Dermis lymphatic vessel endothelial cell (primary cell): ENCODE measurements at places on chromosomes 2 and 18. TPM values are rescaled to one million over a fixed set of nuclear protein-coding genes. Genes with fewer than 3 reads are reported as not detected.

COL5A2 gene
- total RNA-seq = 18.8 and 24.2 TPM in 2 replicates

RFX8 gene
- 0.11 and 0.17 TPM in 2 replicates for total RNA-seq

POTEC gene
- not detected in 2 replicates for total RNA-seq

SLC38A11 gene
- not detected in 2 replicates for total RNA-seq

FAM228A gene
- 0.09 and 0.43 TPM in 2 replicates for total RNA-seq

MEIS1 gene
- 3.5 and 5.8 TPM in 2 replicates for total RNA-seq

NCKAP5 gene
- 0.09 and 0.11 TPM in 2 replicates for total RNA-seq

UPP2 gene
- total RNA-seq = not detected in 2 replicates

BOLL gene
- not detected in 2 replicates for total RNA-seq

TET3 gene
- total RNA-seq = 4.4 and 5.2 TPM in 2 replicates

DPP10 gene
- under 0.01 and 0.33 TPM in 2 replicates for total RNA-seq

C2orf72 gene
- under 0.01 and 7.6 TPM in 2 replicates for total RNA-seq

ABCG8 gene
- not detected in 2 replicates for total RNA-seq

ZNF514 gene
- 8.3 and 14.6 TPM in 2 replicates for total RNA-seq

PLA2R1 gene
- 22.3 and 30.3 TPM in 2 replicates for total RNA-seq

QPCT gene
- 0.26 and 0.43 TPM in 2 replicates for total RNA-seq

SMYD1 gene
- not detected in 2 replicates for total RNA-seq

EGR4 gene
- total RNA-seq = under 0.01 TPM in 1 of 2 replicates, not detected in the other

KATNAL2 gene
- total RNA-seq = 0.86 and 1.1 TPM in 2 replicates

OR6B2 gene
- not detected in 2 replicates for total RNA-seq

MYOM1 gene
- 0.43 and 2.4 TPM in 2 replicates for total RNA-seq

SCN2A gene
- total RNA-seq = under 0.01 TPM in 1 of 2 replicates, not detected in the other

CD8B2 gene
- total RNA-seq = not detected in 2 replicates

PRKAG3 gene
- not detected in 2 replicates for total RNA-seq

ADAM23 gene
- total RNA-seq = 0.22 and 0.69 TPM in 2 replicates

SERPINB11 gene
- total RNA-seq = not detected in 2 replicates

ZAP70 gene
- 0.11 and 0.34 TPM in 2 replicates for total RNA-seq

REEP1 gene
- 17.7 and 22.9 TPM in 2 replicates for total RNA-seq

CCDC85A gene
- 0.69 and 1.5 TPM in 2 replicates for total RNA-seq

ICA1L gene
- total RNA-seq = 0.98 and 2.2 TPM in 2 replicates

PASK gene
- 5.9 and 27.3 TPM in 2 replicates for total RNA-seq

CYBRD1 gene
- total RNA-seq = 20.2 and 24.5 TPM in 2 replicates

MXD1 gene
- 3.5 and 5.1 TPM in 2 replicates for total RNA-seq

FSHR gene
- total RNA-seq = not detected in 2 replicates

SP140 gene
- 0.17 TPM in 1 of 2 replicates, not detected in the other for total RNA-seq

VAMP5 gene
- total RNA-seq = 89.0 and 119 TPM in 2 replicates

PSMA8 gene
- not detected in 2 replicates for total RNA-seq

ASB18 gene
- not detected in 2 replicates for total RNA-seq

DLX2 gene
- under 0.01 TPM in 1 of 2 replicates, not detected in the other for total RNA-seq

RFTN2 gene
- total RNA-seq = 7.3 and 14.0 TPM in 2 replicates

SERPINB4 gene
- total RNA-seq = not detected in 2 replicates

SERPINB7 gene
- 0.22 TPM in 1 of 2 replicates, not detected in the other for total RNA-seq

MRPL30 gene
- total RNA-seq = 26.7 and 39.0 TPM in 2 replicates

ERBB4 gene
- total RNA-seq = under 0.01 TPM in 2 replicates

FEV gene
- total RNA-seq = not detected in 2 replicates
